M059J (cell line): ENCODE measurements at places on chromosomes 3 and 15. TPM values are rescaled to one million over a fixed set of nuclear protein-coding genes. Genes with fewer than 3 reads are reported as not detected.

- no peak for DNase-seq
Measured at GRCh38 chr3:127489357-127489756, 101.2 kb downstream of the TPRA1 start.

THRB gene
- 1.3 and 2.0 TPM in 2 replicates for total RNA-seq

KBTBD12 gene
- total RNA-seq = 0.07 and 0.57 TPM in 2 replicates

- DNase-seq = no peak
Measured at GRCh38 chr3:182331341-182331740, 462.0 kb upstream of the ATP11B start.

DNA sequence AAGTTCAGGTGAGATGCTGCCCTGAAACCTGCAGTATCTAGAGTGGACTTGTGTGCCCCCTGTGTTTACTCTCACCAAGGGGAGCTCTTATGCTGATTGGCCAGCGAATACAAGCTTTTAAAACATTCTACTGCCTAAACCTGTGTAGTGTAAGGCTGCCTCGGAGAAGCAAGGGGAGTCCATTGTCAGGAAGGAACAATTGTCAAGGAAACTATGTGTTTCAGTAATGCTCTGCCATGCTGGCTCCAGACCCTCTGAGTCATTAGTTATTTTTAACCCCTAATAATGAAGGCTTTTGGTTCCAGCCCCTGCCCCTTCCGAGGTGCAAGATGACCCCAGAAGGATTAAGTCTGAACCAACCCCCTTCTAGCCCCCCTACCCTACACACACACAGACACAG lies 66.1 kb upstream of the CHMP2B start:
- no peak for DNase-seq

GRCh38 chr15:92714077-92714476 lies 58.5 kb upstream of the FAM174B start:
- peak; percentile 84 for DNase-seq

DNA sequence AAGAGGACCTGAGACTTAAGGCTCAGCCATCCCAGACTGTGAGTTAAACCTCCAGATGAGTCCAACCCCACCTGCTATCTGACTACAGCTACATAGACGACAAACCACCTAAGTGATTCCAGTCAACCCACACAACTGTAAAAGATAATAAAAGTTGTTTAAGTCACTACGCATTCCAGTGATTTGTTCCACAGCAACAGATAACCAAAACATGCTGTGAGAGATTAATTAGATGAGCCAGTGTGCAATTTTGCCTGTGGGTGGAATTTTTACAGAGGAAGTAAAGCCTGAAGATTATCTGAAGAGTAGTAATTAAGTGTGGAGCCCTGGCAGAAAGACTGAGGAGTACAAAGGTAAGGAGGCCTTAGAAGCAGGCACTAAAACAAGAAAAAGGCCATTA lies 5.4 kb downstream of the BTBD1 start:
- DNase-seq = peak; percentile 81

DNA sequence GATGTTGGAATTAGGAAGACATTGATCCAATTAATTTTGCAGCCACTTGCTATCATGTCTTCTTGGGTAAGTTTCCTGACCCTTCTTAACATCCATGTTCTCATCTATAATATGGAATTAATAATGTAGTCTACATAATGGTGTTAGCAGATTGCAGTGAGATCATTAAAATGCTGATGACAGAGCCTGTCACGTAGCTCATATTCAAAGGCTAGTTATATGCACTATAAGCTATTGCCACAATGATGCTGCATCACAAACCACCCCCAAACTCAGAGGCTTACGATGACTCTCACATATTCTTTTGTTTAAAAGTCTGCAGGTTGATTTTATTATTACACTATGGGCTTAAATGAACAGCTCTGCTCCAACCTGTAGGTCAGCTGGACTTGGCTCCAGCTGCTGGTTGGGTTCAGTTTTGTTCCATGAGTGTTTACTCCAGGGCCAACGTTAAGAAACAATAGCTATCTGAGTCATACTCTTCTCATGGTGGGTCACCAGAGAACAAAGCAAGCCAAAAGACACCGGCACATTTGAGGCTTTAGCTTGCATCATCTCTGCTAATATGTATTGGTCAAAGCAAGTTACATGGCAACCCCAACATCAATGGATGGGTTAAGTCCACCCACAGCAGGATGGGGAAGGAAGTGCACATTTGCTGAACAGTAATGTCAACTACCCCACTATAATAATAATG lies 250.0 kb upstream of the SLCO3A1 start:
- DNase-seq = peak; percentile 43

DNA sequence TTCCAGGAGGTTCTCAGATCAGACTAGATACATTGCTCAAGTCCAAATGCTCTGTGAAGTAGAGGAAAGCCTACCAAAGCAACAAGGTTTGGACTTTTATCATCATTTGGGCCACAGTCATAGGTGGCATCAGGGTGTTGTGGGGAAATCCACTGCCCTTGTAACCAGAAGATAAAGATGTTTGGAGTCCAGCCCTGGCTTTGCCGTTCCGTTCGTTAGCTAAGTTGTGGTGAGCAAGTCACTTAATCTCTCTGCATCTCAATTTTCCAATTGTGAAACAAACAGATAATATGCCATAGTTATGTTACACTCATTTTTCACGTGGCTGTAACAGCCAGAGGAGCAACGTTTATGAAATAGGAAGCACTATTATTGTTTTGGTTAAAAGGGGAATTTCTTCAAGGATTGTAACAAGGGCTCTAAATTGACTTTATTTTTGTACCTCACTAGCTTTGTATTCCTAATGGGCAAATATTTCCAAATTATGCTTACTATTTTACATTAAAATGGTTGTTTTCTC lies 125.6 kb downstream of the CD47 start:
- no peak for DNase-seq

DNA sequence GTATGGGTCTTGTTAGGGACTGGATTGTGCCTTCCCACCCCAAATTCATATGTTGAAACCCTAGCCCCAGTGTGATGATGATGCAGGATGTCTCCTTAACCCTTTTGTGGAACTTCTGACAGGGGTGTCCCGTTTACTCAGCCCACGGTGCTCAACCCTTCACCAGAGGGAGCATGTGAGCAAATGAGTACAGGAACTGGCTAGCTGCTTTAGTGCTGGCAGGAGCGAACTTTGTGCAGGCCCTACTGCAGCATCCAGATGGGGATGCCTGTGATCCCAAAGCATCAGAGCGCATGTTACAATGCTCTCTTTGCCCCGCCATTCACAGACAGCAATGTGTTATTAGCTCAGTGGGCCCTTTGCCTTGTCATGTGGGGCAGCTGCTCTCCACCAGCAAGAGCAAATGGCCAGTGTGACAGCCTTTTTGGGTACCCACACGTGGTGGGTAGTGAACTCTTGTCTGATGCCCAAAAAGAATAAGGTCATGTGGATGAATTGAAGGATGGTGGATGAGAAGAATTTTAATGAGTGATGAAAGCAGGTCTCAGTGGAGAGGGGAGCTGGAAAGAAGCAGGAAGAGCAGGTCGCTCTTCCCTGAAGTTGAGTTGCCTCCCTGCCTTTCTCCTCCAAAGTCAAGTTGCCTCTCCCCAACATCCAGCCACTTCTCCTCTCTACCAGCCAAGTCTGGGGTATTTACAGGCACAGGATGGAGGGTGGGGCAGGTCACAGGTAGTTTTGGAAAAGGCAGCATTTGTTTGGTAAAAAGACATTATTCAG lies 63.3 kb upstream of the STRIT1 start:
- no peak for DNase-seq

- no peak for DNase-seq
Measured at GRCh38 chr15:69599271-69599670, 146.7 kb downstream of the RPLP1 start.

GRCh38 chr15:50051811-50052419 lies 67.1 kb downstream of the ATP8B4 start:
- peak; percentile 77 for DNase-seq
